ENCODE measurements at places on chromosomes 12 and 14.

- no peak for DNase-seq
Measured at GRCh38 chr12:43015090-43015737, 425.7 kb upstream of the PRICKLE1 start.

DNA sequence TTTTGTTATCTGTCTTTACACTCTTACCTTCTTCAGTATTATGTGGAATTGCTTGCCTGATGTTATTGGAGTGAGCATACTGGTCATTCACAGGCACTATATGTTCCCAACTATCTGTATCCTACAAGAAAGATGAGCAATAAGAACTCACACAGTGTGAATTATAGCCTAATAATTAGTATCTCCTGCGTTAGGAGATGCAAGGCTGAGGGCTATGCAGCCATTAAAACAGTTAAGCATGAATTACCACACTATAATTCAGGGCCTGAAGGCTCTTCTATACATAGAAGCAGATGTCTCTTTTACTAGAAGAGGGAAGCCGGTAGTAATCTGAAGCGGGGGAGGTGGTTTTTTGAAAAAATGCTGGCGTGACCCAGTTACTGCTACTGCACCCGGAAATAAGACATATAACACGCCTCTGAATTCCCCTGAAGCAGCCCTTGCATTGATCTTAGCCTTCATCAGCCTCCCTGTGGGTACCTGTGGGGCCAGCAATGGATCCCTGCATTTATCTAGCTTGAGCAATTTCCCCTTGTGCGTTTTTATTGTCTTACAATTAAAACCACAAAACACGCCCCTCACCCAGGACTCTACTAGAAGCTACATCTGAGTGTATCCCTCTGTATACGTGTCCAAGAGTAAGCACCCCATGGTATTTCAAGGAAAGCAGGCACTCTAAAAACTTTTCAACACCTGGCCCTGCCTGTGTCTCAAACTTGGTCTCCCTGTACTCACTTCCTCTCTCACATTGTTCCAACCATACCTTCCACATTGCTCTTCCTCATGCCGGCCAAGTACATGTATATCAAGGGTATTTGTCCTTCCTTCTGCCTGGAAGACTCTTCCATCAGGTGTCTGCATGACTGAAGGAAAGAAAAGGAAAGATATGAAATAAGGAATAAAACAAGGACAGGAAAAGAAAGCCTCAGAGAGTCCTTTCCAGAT is 210.9 kb upstream of the ARID2 start:
- DNase-seq, result peak; percentile 4

GRCh38 chr14:35637851-35638250 is 103.9 kb downstream of the INSM2 start:
- DNase-seq, result no peak

DNA sequence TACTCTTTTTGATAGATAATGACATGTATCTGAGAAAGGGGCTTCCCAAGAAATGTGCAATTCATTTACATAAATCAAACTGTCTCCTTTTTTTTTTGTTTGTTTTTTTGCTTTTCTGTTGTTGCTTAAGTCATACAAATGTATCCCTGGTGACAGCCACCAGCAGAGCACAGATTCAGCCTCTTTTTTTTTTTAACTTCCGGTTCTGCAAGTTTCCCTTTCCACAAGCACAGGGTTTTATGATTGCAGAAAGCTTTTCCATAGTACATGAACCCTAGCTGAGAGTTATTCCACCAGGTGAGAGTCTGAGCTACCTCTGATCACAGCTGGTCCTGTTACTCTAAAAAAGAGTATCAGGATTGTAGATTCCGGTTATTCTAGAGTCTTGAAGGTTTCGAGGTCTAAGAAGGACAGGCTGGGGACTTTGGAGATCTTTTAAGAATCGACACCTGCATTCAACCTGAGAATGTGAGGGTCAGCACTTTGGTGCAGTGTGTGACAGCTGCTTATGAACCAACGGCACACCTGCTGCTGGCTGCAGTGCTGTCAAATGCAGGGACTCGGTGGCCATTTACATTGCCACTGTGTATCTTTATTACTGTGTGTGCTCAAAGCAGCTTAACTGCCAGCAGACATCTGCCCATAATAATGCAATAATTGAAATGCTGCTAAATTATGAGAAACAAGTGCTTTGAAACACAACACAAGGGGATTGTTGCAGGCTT is 551.7 kb downstream of the NRXN3 start:
- DNase-seq, result no peak

GRCh38 chr14:104086661-104087461 is 1.4 kb downstream of the ASPG start:
- DNase-seq, result no peak

DNA sequence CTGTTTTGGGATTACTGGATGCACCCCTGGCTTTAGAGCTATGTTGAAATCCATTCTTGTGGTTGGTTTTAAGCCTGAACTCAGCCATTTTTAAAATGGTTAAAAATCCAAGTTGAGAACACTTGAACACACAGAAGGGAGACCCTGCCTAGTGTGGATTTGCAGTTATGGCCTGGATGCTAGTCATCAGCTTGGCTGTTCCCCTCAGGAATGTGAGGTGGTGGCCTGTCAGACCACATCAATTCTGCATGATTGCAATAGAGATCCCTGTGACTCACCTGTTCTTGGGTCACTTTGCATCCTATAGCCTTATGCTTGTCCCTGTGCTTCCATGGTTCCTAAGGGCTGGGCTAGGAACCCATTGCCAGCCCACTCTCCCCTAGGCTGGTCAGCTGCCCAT is 454.1 kb downstream of the ATP23 start:
- DNase-seq, result no peak

GRCh38 chr14:20305265-20306078 is at the start of gene TTC5:
Gene TTC5, minus strand, starts transcription at chr14:20305951. Its CDS starts 14 bp downstream, at chr14:20305937.
- peak; percentile 82 for DNase-seq
